Omental fat pad (tissue), 4 donors: ENCODE measurements at places on chromosomes 13 and 19. TPM values are rescaled to one million over a fixed set of nuclear protein-coding genes. Genes with fewer than 3 reads are reported as not detected.

Gene DEDD2
- 59.3 TPM for total RNA-seq

Gene GPR12
- 0.06 TPM for total RNA-seq

Gene IGFL2
- 0.84 TPM for total RNA-seq

Gene ZNF486
- total RNA-seq: 3.4 TPM

DNA sequence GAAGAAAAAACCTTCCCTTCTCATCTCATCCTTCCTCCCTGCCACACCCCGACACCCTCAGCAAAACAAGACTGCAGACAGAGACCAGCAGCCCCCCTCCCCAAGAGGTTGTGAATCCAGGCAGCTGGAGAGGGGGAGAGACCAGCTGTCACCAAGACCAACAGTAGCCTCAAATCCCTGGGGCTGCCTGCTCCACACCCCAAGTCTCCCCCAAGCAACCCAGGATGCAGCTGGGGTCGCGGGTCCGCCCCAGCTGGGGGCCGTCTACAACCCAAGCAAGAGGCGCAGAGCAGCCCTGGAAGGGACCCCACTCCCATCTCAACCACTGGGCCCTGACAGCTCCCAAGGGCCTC lies 7.1 kb downstream of the KLF16 start:
- DNase-seq: no peak

DNA sequence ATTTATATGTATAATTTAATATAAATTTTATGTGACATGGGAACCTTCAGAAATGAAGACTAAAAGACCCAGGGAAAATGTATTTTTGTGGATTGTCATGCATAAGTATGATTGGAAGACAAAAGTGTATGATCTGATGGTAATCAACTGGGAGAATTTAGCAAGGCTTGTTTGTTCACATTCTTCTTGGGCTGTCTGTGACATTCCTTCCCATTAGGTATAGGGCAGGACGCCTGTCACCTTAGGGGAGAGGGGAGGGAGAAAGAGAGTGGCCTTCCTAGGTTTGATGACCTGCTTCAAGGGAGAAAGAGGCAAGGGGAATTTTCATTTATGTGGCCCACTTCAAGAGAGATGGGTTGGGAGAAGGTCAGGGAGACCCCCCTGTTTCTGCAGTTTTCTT lies 22.4 kb downstream of the PIBF1 start:
- no peak for DNase-seq

DNA sequence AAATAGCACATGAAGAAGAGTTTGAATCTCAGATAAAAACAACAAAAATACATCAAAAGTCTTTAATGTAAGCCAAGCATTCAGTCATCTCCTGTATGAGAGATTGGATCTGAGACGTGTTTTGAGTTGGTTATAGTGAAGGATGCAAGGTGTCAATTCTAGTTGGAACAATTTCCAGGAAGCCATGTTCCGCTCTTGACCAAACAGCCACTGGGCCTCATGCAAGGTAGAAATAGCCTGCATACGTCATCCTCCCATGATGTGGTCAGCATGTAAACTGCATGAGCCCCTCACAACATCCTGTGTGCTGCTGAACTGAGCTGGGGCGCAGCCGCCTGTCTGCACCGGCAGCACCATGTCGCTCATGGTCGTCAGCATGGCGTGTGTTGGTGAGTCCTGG lies at the start of gene KIR3DL3:
KIR3DL3 (plus strand) TSS at position 301 of the 400 bp plus-strand sequence; CDS start at position 356, 55 bp downstream.
- no peak for DNase-seq

GRCh38 chr19:5001615-5002014 lies 32.7 kb downstream of the KDM4B start:
- no peak for DNase-seq

GRCh38 chr13:21796775-21797514 lies 126.1 kb downstream of the FGF9 start:
- DNase-seq: no peak

DNA sequence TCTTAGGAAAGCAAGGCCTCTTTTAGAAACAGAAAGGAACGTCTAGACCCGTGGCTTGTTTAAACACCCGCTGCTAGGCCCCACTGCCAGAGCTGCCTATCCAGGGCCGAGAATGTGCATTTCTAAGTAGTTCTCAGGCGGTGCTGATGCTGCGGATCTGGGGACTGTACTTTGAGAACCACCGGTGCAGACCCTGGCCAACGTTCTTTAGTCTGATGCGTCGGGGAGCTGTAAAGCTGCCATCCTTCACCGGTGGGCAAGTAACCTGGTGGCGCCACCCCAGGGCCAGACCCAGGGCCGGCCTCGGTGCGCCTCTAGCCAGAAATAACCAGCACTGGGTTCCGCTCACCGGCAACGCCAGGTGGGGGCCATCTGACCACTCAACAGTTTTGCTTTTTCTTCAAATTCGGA lies 47.1 kb downstream of the TGDS start:
- DNase-seq: peak; percentile 43
